ENCODE measurements at places on chromosomes 2 and 18.

- DNase-seq, result no peak
Measured at GRCh38 chr2:237330541-237330940, 83.4 kb downstream of the COL6A3 start.

GRCh38 chr2:99725820-99726219, 236.0 kb upstream of the REV1 start:
- DNase-seq, result no peak

- DNase-seq, result no peak
Measured at GRCh38 chr18:7370802-7371201, 139.9 kb downstream of the LRRC30 start.

GRCh38 chr18:3879836-3880120, 429.8 kb downstream of the TGIF1 start:
- no peak for DNase-seq

GRCh38 chr2:111235192-111236015, 114.7 kb downstream of the BCL2L11 start:
- no peak for DNase-seq

DNA sequence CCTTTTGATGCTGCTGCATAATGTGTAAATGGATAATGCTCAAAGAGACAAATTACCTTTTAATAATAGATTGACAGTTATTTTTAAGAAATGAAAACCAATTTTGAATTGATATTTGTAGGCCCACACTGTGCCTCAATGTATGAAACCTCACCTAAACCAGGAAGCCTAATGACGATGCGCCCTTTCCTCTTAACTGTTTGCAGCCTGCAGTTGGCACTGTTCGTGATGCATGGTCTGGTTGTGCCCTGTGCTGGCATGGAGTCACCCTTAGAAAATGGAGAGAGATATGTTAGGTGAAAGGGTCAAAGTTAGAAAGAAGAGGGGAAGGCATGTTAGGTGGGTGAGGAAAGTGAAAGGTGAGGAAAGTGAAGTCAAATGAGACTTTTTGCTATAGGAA, 390.2 kb downstream of the PTPRM start:
- no peak for DNase-seq

GRCh38 chr2:26615860-26616705, 25.1 kb downstream of the CIB4 start:
- no peak for DNase-seq

- DNase-seq, result peak; percentile 39
Measured at GRCh38 chr2:178069551-178069950, 3.0 kb downstream of the PDE11A start.

DNA sequence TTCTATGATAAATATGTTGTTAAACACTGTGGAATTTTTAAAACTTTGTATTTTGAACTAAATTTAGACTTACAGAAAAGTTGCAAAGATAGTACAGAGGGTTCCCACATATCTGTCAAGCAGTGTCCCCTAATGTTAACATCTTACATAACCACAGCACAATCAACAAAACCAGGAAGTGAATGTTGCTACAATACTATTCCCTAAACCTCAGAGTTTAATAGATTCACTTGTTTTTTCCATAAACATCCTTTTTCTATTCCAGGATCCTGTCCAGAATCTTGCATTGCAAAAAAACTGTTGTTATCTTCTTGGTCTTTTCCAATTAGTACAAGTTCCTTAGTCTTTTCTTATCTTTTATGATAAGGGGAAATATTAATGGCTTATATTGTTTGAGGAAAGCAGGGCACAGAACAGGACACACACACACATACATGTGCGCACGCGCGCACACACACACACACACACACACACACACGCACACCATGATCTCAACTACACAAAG, 251.1 kb upstream of the TRIB2 start:
- DNase-seq, result no peak

GRCh38 chr2:172328103-172328841, 99.1 kb upstream of the ITGA6 start:
- no peak for DNase-seq

DNA sequence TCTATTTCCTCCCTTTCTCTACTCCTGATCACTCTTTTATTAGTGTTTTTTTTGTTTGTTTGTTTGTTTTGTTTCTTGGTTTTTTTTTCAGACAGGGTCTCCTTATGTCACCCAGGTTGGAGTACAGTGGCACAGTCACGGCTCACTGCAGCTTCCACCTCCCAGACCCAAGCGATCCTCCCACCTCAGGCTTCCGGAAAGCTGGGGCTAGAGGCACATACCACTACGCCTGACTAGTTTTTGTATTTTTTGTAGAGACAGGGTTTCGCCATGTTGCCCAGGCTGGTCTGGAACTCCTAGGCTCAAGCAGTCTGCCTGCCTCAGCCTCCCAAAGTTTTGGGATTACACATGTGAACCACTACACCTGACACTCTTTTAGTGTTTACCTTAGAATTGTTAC, 122.3 kb downstream of the ATL2 start:
- DNase-seq, result no peak

DNA sequence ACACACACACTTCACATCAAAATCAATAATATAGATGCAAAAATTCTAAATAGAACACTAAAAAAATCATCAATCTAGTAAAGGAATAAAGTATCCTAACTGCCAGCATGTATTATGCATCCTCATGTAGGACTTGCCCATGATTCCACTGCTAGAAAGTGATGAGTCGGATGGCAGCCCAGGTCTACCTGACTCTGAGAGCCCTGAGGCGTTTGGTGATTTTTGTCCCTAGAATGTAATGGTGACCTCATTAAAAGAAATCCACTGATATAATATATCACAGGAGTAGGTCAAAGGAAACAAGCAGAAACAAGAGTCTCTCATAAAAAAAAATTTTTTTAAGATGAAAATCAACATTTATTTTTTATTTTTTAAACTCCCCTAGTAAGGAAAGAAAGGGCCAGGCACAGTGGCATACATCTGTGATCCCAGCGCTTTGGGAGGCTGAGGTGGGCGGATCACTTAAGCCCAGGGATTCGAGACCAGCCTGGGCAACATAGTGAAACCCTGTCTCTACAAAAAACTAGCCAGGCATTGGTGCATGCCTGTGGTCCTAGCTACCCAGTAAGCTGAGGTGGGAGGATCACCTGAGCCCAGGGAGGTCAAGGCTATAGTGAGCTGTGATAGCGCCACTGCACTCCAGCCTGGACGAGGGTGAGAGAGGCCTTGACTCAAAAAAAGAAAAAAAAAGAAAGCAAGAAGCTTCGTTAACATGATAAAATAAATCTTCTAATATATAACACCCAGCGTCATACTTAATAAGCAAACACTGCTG, 24.4 kb upstream of the ACTG2 start:
- no peak for DNase-seq

- peak; percentile 80 for DNase-seq
Measured at GRCh38 chr2:113173542-113174375, at the start of gene PSD4. Gene PSD4 (plus strand): TSS chr2:113173971. CDS start chr2:113182457, 8,486 bp downstream.

- DNase-seq, result no peak
Measured at GRCh38 chr18:6874315-6874714, 144.8 kb downstream of the ARHGAP28 start.

GRCh38 chr18:55275039-55275901, 312.7 kb downstream of the TCF4 start:
- DNase-seq, result no peak

DNA sequence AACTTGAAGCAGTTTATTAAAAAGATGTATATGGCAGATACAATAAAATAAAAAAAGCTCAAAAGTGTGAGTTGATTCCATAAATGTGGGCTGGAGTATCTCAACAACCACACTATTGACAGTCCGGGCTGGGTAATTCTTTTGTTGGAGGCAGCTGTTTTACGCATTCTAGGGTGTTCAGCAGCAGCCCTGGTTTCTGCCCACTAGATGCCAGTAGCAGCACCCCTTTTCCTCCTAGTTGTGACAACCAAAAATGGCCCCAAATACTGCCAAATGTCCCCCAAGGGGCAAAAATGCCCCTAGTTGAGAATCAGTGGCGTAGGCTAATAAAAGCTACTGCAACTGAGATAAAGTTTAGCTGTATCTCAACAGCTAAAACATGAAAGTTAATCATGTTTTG, 44.8 kb downstream of the CHMP3 start:
- no peak for DNase-seq

GRCh38 chr2:221473451-221473850, 98.7 kb downstream of the EPHA4 start:
- DNase-seq, result no peak

DNA sequence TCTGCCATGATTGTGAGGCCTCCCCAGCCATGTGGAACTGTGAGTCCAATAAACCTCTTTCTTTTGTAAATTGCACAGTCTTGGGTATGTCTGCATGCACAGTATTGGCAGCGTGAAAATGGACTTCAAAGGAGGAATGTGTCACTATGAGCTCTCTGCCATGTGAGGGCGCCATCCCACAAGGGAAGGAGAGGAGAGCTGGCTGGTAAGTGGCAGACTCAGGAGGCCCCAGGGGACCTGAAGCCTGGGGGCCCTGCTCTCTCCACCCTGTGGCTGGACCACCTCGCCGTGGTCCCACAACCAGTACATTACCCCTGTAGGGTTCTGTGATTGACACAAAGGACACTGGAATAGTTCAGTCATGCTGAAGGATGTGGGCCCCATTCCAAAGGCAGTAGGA, 122.1 kb downstream of the RPIA start:
- no peak for DNase-seq

DNA sequence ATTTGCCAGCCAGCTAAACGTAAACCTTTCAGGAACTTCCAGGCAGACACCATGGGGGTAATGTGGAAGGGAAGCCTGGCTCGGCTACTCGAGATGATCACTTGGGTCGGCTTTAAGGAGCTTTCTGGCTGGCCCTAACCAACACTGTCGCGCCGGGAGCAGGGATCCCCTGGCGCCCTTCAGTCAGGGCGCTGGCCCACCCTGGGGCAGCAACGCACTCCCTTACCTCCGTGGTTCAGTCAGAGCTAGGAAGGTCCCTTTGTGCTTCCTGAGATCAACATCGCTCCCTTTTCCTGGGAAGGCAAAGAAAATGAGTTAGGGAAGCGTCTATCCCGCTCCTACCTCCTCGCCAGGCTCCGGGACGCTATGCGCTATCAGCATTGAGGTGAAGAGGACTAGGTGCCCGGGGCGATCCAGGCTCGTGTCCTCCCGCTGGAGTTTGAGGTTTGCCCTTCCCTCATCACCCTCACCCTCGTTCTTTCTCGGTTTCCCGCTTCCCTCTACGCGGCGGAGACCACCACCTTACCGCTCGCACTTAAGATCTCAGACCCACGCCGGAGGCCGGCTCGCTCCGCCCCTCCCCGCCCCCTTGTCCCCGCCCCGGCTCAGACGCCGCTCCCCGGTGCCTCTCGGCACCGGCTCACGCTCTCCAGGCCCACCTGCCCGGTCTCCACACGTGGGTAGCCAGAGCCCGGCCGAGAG, 449 bp upstream of the ATRAID start:
- DNase-seq, result peak; percentile 48

DNA sequence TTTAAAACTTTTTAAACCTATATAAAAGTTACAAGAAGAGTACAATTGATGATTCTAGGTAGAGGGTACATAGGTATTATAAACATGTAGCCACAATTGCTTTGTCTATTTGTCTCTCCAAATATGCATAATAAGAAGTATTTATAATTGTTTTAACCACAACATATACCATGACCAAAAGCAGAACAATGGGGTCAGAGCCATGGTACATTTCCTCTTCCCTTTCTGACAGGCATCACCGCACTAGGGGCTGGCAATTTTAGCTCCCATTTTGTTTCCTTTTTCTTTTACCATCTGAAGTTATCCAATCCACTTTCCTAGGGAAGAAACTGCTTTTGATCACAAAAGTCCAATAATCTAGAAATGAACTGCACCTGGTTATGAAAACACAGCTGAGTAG, 49.3 kb downstream of the TMX3 start:
- no peak for DNase-seq

- DNase-seq, result peak; percentile 13
Measured at GRCh38 chr2:218010140-218010983, 7.6 kb upstream of the TNS1 start.

DNA sequence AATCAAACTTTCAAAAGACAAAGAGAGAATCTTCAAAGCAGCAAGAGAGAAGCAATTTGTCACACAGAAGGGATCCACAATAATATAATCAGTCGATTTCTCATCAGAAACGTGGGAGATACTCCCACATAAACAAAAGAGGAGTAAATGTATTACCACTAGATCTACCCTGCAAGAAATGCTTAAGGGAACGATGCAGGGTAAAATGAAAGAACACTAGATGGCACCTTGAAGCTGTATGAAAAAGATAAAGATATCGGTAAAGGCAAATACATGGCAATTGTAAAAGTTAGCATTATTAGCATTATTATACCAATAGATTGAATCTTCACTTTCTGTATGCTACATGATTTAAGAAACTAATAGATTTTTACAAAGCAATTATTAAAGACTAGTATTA, 677.0 kb downstream of the SUCLG1 start:
- no peak for DNase-seq

Measured in K562 (cell line).